GOT3 (cell line): ENCODE measurements at places on chromosomes 2 and 18.

- no peak for DNase-seq
Measured at GRCh38 chr2:104794441-104794840, 59.5 kb upstream of the POU3F3 start.

GRCh38 chr2:174485788-174486562, 854 bp downstream of the GPR155 start:
- no peak for DNase-seq

- DNase-seq = no peak
Measured at GRCh38 chr2:176729706-176730569, 460.7 kb downstream of the MTX2 start.

- DNase-seq = no peak
Measured at GRCh38 chr2:237310515-237311114, 103.3 kb downstream of the COL6A3 start.

- no peak for DNase-seq
Measured at GRCh38 chr2:97935719-97936161, 60.0 kb downstream of the TMEM131 start.

- DNase-seq = no peak
Measured at GRCh38 chr2:223560749-223561435, 41.3 kb downstream of the SCG2 start.

GRCh38 chr18:3060667-3061580, 48.0 kb upstream of the LPIN2 start:
- DNase-seq = no peak

DNA sequence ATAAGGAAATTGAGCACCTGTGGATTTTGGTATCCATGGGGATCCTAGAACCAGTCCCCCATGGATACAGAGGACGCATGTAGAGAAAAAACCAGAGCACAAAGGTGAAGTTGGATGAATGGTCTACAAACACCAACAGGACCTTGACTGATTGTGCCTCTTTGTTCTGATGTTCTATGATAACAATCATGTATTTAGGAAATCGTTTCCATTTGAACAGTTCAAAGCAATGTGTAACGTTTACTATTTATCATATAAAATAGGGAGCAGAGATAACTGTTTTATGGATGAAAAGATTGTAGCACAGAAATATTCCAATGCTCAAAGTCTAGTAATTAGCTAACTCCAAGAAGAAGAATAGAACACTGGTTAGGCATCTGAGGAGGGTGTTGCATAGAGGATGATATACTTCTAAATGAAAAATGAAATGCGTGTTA, 116.3 kb upstream of the FN1 start:
- no peak for DNase-seq

DNA sequence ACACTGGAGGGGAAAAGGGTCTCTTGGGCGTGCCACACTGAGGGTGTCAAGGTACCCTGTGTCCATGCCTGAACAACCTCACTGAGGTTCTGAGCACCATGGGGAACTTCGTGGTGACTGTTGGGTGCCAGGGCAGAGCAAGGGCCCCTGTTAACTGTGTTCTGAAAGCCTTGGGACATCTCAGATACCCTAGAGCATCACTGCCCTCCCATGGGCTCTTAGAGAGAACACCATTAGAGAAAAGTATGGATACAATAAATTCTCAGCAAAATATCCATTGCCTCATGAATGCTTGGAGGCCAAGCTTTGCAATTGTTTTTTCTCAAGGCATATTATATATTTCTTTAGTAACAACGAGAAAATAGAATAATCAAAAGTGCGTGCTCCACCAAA, 488.5 kb upstream of the NRP2 start:
- no peak for DNase-seq

DNA sequence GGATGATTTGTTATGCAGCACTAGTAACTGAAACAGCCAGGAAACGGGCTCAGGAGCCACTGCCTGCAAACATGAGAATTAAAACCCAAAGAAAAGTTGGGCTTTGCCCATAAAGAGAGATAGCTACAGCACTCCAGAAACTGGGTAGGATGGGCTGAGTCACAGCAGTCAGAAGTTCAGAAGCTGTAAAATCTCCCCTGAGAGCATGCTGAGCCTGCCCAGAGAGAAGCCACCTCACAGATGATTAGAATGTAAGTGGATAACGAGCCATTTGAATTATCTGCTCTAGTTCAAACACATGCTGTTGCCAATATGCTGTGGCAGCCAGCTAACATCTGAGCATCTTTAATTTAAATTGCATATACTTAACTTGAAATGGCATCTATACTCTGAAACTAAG, 388.1 kb upstream of the ACVR2A start:
- no peak for DNase-seq

- DNase-seq = no peak
Measured at GRCh38 chr2:177693658-177694339, 301.2 kb downstream of the AGPS start.

DNA sequence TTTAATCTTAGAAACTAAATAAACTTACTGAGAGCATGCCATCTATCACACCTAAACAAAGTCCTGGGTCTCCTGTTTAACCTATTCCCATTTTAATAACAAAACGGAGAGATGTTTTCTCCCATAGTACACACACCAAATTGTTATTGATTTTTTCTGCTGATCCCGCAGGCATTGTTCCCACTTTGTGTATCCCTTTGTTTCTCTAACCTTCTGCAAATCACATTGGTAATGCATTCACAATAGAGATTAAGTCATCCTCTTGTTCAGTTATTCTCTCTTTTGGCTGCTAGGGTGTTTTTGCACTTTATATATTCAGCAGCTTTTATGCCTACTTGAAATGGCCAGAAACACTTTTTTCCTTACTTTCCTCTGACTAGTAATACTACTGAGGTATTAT, 1071.9 kb upstream of the CDH2 start:
- no peak for DNase-seq

DNA sequence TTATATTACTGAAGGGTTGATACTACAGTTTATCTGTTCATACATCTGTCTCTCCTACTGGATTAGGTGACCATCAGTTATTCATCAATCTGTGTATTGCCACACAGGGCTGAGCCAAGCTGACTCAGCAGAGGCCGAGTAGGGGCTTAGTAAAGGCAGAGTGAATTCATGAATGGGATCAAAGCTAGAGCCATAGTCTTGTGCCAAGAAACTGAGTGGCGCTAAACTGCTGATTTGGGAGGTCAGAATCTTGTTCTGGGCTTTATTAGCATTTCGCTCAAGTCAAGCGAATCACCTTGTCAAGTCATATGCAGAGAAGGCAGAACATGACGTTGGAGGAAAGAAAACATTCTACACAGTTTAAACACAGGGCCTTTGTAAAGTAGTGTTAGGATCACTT, 34.1 kb downstream of the SOCS6 start:
- no peak for DNase-seq

GRCh38 chr2:1800716-1801388, 56.5 kb upstream of the PXDN start:
- DNase-seq = no peak

GRCh38 chr2:65053199-65053598, 3.0 kb upstream of the CEP68 start:
- DNase-seq = no peak

DNA sequence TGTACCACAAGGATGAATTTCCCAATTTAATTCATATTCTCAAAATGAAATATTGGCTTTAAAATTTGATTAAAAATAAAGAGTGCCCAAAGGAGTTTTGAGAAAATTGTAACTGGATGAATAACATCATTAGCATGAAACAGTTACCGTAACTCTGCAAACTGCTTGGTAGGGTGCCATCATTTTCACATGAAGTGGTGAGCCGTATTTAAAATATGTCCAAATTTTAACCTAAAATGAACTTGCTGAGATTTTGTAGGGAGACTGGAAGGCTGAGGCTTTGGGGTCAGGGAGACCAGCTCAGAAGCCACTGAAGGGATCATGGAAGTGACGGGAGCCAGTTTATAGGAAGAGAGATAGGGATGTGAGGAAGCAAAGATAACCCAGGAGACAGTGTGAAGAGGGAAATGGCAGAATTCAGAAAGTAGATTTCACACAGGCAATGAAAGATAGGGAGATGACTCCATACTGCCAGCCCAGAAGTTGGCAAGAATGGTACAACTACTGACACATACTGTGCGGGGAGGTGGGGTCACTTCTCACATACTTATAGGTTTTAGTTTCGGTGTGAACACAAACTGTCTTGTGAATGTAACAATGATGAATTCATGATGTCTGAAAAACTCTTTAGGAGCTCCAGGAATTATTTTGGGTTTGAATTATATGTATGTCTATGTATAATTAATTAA, 53.8 kb downstream of the EFEMP1 start:
- no peak for DNase-seq

GRCh38 chr2:99657691-99658258, 168.0 kb upstream of the REV1 start:
- DNase-seq = no peak

DNA sequence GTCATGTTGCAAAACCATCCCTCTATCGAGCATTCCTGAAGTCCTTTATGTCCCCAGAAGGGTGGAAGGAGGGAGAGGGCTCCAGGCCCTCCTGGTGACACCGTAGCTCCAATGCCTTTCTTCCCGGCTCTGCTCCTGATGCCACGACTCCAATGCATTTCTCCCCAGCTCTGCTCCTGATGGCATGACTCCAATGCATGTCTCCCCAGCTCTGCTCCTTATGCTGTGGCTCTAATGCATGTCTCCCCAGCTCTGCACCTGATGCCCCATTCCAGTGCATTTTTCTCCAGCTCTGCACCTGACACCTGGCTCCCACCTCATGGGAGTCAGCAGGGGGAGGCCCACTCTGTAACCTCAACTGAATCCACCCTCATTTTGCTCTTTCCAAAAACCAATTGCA, 153.0 kb upstream of the SALL3 start:
- no peak for DNase-seq

DNA sequence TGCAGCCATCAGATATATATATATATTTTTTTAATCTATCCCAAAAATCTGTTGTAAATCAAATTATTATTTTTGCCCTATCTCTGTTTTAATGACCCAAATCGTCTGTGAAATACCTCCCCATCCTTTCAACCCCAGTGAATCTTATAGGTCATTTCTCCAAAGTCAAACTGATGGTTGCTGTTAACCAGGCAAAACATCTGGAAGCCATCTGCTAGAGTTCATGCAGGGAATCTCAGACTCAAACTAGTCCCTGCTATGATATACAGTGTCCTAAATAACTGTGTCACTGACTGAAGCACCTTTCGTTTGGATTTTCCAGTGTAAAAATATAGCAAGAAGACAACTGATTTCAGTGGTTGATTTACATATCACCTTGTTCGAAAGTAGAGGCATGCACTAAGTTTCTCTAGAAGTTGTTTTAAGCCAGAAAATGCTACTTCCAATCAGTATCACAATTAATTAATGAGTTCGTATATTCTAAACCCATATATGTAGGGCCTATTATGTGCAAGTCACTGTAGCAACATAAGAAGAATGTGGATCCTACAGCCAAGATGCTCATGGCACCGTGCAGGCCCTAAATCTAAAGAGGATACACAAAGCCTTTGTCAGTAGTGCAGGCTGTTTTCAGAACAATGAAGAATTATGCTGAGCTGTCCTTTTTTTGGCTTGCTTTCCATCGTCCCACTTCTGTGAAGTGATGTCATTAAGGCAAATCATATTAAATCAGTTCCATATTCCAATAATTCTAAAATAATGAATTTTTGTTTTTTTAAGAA, 566.0 kb downstream of the STK39 start:
- DNase-seq = no peak

DNA sequence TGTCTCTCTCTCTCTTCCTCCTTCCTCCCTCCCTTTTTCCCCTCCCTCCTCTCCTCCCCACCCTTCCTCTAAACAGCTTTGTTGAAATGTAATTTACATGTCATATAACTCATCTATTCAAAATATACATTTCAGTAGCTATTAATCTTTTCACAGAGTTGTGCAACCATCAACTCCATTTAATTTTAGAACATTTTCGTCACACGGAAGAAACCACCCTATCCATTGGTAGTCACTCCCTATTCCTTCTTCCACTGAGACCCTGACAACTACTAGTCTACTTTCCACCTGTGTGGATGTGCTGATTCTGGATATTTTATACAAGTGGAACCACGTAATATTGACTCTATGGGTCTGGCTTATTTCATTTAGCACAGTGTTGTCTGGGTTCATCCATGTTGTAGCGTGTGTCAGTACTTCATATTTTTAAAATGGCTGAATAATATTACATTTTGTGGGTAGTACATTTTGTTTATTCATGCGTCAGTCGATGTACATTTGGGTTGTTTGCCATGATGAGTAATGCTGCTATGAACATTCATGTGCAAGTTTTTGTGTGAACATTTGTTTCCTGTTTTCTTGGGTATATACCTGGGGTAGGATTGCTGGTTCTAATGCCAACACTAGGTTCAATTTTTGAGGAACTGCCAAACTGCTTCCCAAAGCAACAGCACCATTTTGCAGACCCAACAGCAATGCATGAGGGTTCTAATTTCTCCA, 100.1 kb upstream of the GCFC2 start:
- no peak for DNase-seq
